Type B pancreatic cell (in vitro differentiated cells): ENCODE measurements at places on chromosomes 3 and 15.
A peak's percentile ranks its signal among the peaks of the same experiment; 100 is the strongest.

DNA sequence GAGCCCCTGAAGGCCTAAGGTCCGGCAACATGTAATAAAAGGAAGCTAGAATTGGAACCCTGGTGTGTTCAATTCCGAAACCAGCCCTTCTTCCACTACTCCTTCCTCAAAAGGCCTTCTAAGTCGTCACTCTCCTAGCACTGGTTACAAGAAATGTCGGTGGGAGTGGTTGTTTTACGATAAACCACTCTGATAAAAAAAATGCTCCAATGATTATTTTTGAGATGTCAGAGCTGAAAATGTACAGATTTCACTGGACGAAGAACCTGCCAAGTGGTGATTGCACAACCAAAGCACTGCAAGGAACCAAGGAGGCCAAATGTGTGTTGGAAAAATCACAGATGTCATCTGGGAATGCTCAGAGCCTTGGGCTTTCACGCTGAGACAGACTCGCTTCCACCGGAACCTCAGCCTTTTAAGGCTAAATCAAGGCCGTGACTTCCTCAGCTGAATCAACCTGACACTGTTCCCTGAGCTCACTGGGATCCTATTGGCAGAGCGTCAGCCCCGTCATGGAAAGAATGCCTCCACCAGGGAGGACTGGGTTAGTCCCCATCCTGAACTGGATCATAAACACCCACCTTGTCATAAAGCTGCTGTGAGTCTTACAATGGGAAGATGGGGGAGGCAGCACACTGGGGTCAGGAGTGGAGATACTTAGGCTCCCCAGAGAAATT, 108.1 kb upstream of the THBS1 start:
- H3K27me3 ChIP-seq, result no peaks in the 10 kb centered on the region
- peaks cover 14% of the 10 kb centered on the region for H3K4me1 ChIP-seq
- H3K27ac ChIP-seq, result peak overlapping the region; percentile 48
- peaks cover 3% of the 10 kb centered on the region for H3K36me3 ChIP-seq
- DNase-seq, result no peak

- H3K4me3 ChIP-seq, result no peak overlapping the region
- H3K36me3 ChIP-seq, result no peaks in the 10 kb centered on the region
- DNase-seq, result no peak
- H3K27me3 ChIP-seq, result peaks cover 9% of the 10 kb centered on the region
- peaks cover 5% of the 10 kb centered on the region for H3K4me1 ChIP-seq
Observed at GRCh38 chr3:160027541-160028195, 39.0 kb downstream of the IL12A start.

- no peak overlapping the region for H3K4me3 ChIP-seq
- no peaks in the 10 kb centered on the region for H3K36me3 ChIP-seq
- no peaks in the 10 kb centered on the region for H3K4me1 ChIP-seq
- no peak for DNase-seq
Observed at GRCh38 chr3:78529601-78530000, 1238.2 kb downstream of the ROBO1 start.

- H3K27me3 ChIP-seq, result peaks cover 4% of the 10 kb centered on the region
- no peak overlapping the region for H3K4me3 ChIP-seq
- no peaks in the 10 kb centered on the region for H3K36me3 ChIP-seq
Observed at GRCh38 chr15:99452728-99453636, 112.8 kb upstream of the MEF2A start.

GRCh38 chr3:181730316-181730715, 18.6 kb downstream of the SOX2 start:
- DNase-seq, result no peak
- H3K4me3 ChIP-seq, result no peak overlapping the region

DNA sequence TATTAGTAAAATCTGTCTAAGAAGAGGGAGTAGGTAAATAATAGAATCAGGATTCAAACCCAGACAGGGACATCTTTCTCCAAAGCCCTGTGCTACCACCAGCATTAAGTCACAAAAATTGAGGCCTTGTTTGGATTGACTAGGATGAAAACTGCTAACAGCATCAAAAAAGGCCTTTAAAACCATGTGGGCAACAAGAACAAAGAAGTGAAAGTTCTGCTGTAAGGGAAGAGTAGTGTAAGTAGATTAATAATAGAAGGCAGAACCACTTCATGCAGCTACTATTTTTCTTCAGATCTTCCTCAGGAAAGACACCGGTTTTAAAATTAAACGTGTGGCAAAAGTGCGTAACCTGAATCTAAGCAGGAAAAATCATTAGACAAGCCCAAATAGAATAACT, 15.3 kb upstream of the KBTBD12 start:
- H3K27ac ChIP-seq, result no peak overlapping the region
- H3K36me3 ChIP-seq, result no peaks in the 10 kb centered on the region
- H3K4me3 ChIP-seq, result no peak overlapping the region
- H3K27me3 ChIP-seq, result peaks cover 14% of the 10 kb centered on the region

- H3K4me1 ChIP-seq, result no peaks in the 10 kb centered on the region
- no peak for DNase-seq
- H3K27ac ChIP-seq, result no peak overlapping the region
- H3K4me3 ChIP-seq, result no peak overlapping the region
- H3K27me3 ChIP-seq, result no peaks in the 10 kb centered on the region
Observed at GRCh38 chr3:87082796-87083440, 92.0 kb upstream of the VGLL3 start.

DNA sequence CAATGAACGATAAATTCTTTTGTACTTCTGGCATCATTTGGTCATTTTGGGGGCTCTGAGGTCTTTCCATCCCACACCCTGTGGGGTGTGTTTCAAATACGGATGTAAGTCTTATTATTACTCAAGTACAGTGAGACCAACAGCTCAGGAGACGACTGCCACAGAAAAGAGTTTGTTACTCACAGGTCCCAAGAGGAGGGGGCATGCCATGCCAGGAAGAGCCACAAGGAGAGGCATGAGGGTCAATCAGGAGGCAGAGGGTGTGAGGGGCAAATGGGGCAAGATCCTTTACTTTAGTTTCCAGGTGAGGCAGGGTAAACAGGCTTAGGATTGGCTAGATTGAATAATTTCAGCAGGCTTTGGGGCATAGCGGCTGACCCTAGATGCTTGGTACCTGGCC, 21.6 kb downstream of the TRH start:
- peaks cover 16% of the 10 kb centered on the region for H3K4me1 ChIP-seq
- H3K4me3 ChIP-seq, result no peak overlapping the region
- H3K27me3 ChIP-seq, result peaks cover 47% of the 10 kb centered on the region
- no peak for DNase-seq
- H3K27ac ChIP-seq, result no peak overlapping the region

GRCh38 chr3:31980530-31981205, 394 bp downstream of the OSBPL10 start:
- DNase-seq, result peak; percentile 82
- H3K4me3 ChIP-seq, result peak overlapping the region; percentile 97
- H3K4me1 ChIP-seq, result peaks cover 11% of the 10 kb centered on the region
- peaks cover 4% of the 10 kb centered on the region for H3K36me3 ChIP-seq
- H3K27ac ChIP-seq, result peak overlapping the region; percentile 86
- H3K27me3 ChIP-seq, result peaks cover 6% of the 10 kb centered on the region

- H3K27me3 ChIP-seq, result peaks cover 6% of the 10 kb centered on the region
- DNase-seq, result no peak
- peaks cover 9% of the 10 kb centered on the region for H3K4me1 ChIP-seq
- no peak overlapping the region for H3K27ac ChIP-seq
Observed at GRCh38 chr3:73653351-73653750, 28.6 kb upstream of the PDZRN3 start.

GRCh38 chr15:94238539-94239118, 7.3 kb downstream of the MCTP2 start:
- H3K4me1 ChIP-seq, result peaks cover 10% of the 10 kb centered on the region
- H3K4me3 ChIP-seq, result no peak overlapping the region
- no peak for DNase-seq
- no peak overlapping the region for H3K27ac ChIP-seq
- peaks cover 2% of the 10 kb centered on the region for H3K27me3 ChIP-seq
